ENCODE measurements at places on chromosomes 4 and X. TPM values are rescaled to one million over a fixed set of nuclear protein-coding genes. Genes with fewer than 3 reads are reported as not detected.

PABPC1L2A gene
- total RNA-seq = not detected

RIPPLY1 gene
- not detected for total RNA-seq

MAGEB10 gene
- 0.10 TPM for total RNA-seq

SMARCAD1 gene
- 18.7 TPM for total RNA-seq

FATE1 gene
- 0.49 TPM for total RNA-seq

TREX2 gene
- 1.6 TPM for total RNA-seq

PRKG2 gene
- 1.1 TPM for total RNA-seq

CBLL2 gene
- not detected for total RNA-seq

HPGD gene
- 2.6 TPM for total RNA-seq

TAF7L gene
- total RNA-seq = not detected

MAGEA4 gene
- 0.64 TPM for total RNA-seq

JADE3 gene
- total RNA-seq = 8.6 TPM

ARMCX1 gene
- 38.9 TPM for total RNA-seq

GPR82 gene
- total RNA-seq = not detected

RASSF6 gene
- 0.02 TPM for total RNA-seq

CLOCK gene
- total RNA-seq = 14.1 TPM

LRRC66 gene
- not detected for total RNA-seq

SPP1 gene
- total RNA-seq = 6.1 TPM

ATP7A gene
- 12.8 TPM for total RNA-seq

ALB gene
- not detected for total RNA-seq

NSG1 gene
- 0.20 TPM for total RNA-seq

HTRA3 gene
- total RNA-seq = 3.2 TPM

BEX5 gene
- 1.4 TPM for total RNA-seq

UNC5C gene
- 2.1 TPM for total RNA-seq

ATP11C gene
- total RNA-seq = 41.0 TPM

IGSF1 gene
- total RNA-seq = 0.89 TPM

NPNT gene
- total RNA-seq = 0.07 TPM

MYOZ2 gene
- total RNA-seq = not detected

ODAPH gene
- total RNA-seq = not detected

GNRHR gene
- total RNA-seq = not detected

CXCL5 gene
- 0.62 TPM for total RNA-seq

GPAT3 gene
- 29.8 TPM for total RNA-seq

IQCM gene
- total RNA-seq = not detected

NPY2R gene
- total RNA-seq = not detected

FAM47A gene
- total RNA-seq = not detected

SNCA gene
- total RNA-seq = 8.3 TPM

ZDHHC15 gene
- 0.02 TPM for total RNA-seq

SH3D19 gene
- 13.7 TPM for total RNA-seq

IL21 gene
- total RNA-seq = not detected

TAPT1 gene
- total RNA-seq = 17.1 TPM

UGT2A1 gene
- total RNA-seq = not detected

UGT2B10 gene
- total RNA-seq = not detected

GJB1 gene
- total RNA-seq = not detected

NMU gene
- total RNA-seq = 5.2 TPM

ARHGAP6 gene
- total RNA-seq = 0.44 TPM

SPANXA2 gene
- total RNA-seq = 157 TPM

L1CAM gene
- total RNA-seq = 186 TPM

MSMO1 gene
- 184 TPM for total RNA-seq

TLR10 gene
- total RNA-seq = not detected
